EH (cell line): ENCODE measurements at places on chromosomes 7 and 10.

- DNase-seq = no peak
These were observed 8.2 kb upstream of the OPTN start for GRCh38 chr10:13091801-13092200.

- no peak for DNase-seq
These were observed 13.2 kb downstream of the ATG9B start for GRCh38 chr7:151011097-151011409.

- DNase-seq = peak; percentile 40
These were observed 42.5 kb downstream of the NUP205 start for GRCh38 chr7:135600226-135600625.

- DNase-seq = peak; percentile 45
These were observed 10.7 kb upstream of the NFKB2 start for GRCh38 chr10:102384606-102385429.

- no peak for DNase-seq
These were observed 181.8 kb downstream of the MACC1 start for GRCh38 chr7:20035279-20035875.

GRCh38 chr7:93301736-93302135, 69.6 kb downstream of the VPS50 start:
- DNase-seq = no peak

DNA sequence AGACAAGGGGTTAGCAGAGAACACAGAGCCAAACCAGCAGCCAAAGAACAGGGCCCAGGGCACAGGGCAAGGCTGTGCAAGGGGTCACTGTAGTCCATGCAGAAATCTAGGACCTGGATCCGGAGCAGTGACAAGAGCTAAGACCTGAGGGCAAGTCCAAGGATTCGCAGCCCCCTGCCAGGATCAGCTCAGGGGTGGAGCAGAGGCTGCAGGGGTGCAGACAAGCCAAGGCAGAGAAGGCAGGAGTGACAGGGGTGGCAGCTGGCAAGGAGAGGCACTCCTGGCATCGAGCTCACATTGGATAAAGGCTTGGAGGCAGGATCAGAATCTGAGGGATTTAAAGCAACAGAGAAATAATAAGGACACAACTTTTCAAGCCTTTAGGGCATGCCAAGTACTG, 80.7 kb upstream of the NANOS1 start:
- DNase-seq = no peak

GRCh38 chr7:132343199-132343598, 233.1 kb downstream of the PLXNA4 start:
- DNase-seq = no peak

GRCh38 chr10:108338146-108338545, 1173.6 kb upstream of the SORCS1 start:
- no peak for DNase-seq

- DNase-seq = peak; percentile 57
These were observed 54.1 kb upstream of the OPN4 start for GRCh38 chr10:86600296-86600695.

DNA sequence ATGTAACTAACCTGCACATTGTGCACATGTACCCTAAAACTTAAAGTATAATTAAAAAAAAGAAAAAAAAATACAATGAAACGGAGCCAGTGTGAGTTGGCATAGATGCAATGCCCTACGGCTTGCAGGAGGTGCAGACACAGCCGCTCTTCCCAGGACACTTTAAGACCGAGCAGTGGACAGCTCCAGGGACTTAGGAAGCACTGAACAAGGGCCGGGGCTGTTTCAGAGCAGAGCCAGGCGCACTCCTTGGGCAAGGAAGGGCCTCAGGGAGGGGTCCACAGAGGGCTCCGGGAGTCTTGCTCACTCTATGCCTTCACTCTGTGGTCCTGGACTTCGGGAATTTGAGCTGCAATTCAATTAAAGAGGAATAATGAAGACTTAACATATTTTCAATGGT, 355.3 kb downstream of the TCERG1L start:
- no peak for DNase-seq

DNA sequence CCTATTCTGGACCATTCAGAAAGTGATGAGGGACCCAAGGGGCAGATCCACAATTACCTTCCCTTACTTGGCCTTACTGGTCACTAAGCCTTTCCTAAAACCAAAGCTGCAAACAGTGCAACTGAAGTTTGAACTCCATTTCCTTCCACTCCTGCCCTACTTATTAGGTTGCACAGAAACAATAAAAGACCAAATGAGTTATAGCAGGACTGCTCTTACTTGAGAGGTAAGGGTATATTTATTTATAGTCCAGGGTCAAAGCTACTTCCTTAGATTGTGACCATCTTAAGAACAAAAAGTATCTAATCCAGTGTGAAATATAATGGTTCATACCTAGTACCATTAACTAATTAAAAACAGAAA, 27.0 kb downstream of the CDK6 start:
- DNase-seq = no peak

DNA sequence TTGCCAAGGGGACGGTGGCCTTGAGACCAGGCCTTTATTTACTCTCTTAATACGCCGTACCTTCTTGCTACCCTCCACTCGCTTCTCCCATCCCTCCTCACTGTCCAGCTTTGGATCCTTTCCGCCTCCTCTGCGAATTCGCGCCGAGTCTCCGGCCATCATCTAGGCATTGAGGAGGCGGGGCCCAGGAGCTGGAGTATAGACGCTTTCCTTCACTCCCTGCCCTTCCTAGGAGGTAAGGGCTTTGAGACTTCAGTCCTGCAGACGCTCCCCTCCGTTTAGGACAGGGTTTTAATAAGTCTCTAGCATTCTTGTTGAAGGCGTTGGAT, 538 bp downstream of the TFAM start:
- DNase-seq = peak; percentile 41

DNA sequence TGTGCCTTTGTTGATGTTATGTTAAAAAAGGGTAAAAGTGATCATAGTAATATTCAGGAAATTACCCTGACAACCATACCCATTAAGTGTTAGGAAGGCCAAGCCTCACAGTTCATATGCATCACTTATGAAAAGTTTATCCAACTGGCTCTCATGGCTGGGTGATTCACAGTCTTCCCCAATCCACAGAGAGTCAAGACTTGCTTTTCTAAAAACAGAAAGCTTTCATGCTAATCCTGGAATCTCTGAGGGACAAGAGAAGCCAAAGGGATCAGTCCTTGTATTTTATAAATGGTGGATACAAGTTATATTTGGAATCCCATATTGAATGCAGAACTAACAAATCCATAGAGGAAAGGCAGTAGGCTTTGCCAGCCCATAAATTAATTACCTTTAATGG, 218.3 kb downstream of the JAZF1 start:
- peak; percentile 31 for DNase-seq

DNA sequence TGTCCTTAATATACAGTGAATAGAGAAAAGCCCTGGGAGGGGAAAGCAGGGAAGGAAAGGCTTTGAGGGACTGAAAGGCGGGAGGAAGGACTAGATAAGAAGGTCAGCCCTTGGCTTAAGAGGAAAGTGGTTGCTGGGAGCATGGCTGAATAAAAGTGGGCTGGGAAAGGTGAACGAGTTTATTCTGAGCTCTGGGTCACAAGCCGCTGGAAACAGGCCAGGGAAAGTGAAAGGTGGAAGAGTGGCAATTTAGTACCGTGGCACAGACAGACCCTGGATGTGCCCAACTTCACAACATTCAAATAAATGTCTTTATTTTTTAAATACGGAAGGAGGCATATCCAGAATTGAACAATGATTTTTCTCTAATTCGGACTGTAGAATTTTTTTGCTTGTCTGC, 39.7 kb downstream of the TAC1 start:
- DNase-seq = no peak

DNA sequence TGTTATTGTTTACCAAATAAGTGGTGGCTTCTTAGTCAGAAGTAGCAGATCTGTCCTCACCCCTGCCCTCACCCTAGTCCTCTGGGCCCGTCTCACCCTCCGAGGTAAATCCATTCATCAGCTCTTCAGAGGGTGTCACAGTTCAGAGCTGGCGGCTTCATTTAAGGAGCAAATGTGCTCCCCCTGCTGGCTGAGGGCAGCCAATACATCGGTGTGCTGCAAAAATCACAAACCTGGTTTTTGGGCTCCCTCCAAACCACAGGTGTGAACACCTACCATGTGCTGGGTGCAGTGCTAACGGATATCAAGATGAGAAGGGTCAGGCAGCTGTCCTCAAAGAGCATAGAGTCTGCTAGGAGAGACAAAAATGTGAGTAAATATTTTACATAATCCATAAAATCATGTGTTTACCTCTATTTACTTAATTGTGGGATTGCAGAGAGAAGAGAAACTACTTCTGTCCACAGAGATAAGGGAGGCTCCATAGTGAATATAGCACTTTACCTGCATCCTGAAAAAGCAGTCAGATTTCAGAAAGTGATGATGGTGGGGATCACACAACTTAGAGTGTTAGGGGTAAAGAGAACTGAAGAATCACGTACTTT, 15.5 kb upstream of the CRTAC1 start:
- DNase-seq = peak; percentile 54

GRCh38 chr10:13808556-13809391, 222.0 kb downstream of the PRPF18 start:
- no peak for DNase-seq

GRCh38 chr7:46853451-46853850, 728.5 kb downstream of the TNS3 start:
- peak; percentile 54 for DNase-seq

DNA sequence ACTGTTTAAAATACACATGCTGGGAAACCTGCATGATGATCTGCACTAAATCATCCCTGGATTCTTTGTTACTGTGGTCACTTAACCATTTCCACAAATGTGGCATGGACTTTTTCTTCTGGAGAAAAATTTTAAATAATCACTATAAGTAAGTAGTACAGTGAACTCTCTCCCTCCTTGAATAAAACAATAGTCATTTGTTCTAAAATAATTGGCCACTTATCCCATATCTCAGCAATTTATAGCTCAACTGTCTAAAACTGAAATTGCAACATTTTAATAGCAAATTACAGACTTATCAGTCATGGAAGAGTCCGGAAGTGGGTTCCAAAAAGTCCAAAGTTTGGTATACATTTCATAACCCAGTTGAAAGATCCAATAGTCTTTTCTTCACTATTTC, 90.9 kb downstream of the MTERF1 start:
- DNase-seq = no peak

DNA sequence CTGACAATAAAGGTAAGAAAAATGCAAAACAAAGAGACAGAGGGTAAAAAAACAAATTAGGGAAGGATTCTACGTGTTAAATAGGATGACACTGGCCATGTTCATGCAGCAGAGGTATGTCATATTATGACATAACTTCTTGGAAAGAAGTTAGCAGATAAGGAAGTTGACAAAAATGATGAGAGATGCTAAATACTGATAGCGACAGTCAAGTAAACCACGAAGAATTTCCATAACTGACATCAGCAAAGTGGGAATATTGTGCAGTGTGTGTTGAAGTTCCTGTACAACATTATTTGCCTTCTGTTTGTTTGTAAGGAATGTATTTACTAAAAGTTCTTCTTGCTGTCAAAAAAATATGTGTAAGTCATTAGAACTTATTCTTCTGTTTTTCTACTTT, 29.5 kb downstream of the MDH2 start:
- peak; percentile 41 for DNase-seq

- DNase-seq = no peak
These were observed 17.3 kb downstream of the CYP2W1 start for GRCh38 chr7:999941-1000935.

GRCh38 chr10:21273400-21273968, 252.0 kb downstream of the SKIDA1 start:
- DNase-seq = no peak

DNA sequence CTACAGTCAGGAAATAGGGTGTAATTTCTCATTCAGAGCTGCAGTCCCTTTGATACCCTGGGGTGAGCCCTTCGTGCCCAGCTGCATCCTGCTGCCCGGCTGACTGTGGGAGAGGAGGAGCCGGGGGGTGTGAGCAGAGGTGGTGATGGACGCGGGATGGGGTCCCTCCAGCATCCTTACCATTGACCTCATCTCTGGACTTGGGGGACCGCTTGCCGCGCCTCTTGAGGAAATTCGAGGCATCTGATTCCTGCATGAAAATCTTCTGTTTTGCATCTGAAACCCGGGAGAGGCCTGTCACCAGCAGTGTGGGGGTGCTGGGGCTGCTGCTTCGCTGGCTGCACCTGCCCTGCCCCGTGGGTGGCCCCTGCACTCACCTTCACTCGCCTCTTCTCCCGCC, 816 bp downstream of the UCMA start:
- no peak for DNase-seq
